ENCODE measurements at places on chromosomes 11 and 22.

DNA sequence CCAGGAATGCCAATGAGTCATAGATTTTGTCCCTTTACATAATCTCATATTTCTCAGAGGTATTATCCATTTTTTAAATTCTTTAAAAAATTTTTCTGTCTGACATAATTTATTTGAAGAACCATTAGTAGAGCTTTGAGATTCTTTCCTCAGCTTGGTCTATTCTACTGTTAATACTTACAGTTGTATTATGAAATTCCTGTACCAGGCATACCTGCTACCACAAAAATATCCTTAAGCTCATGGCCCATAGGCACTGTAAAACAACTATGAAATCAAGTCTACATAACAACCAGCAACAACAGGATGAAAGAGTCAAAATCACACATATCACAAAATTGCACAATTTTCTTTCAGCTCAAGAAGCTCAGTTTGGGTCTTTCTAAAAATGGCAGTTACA lies 541.3 kb downstream of the LUZP2 start:
- DNase-seq = no peak

GRCh38 chr22:39246217-39246616 lies 1.4 kb upstream of the PDGFB start:
- no peak for DNase-seq

DNA sequence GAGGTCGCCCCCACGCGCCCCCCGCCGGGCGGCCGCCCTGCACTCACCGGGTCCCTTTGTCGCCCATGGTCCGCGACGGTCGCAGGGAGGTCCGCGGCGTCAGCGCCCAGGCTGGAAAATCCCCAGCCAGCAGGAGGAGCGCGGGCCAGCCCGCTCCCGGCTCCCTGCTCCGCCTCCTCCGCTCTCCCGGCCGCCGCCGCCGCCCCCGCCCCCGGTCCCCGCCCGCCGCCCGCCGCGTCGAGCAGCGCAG lies at the start of gene ARRB1:
Gene ARRB1 (minus strand): TSS at position 121 of the 250 bp plus-strand sequence. CDS start 54 bp downstream, at position 67.
- no peak for DNase-seq

DNA sequence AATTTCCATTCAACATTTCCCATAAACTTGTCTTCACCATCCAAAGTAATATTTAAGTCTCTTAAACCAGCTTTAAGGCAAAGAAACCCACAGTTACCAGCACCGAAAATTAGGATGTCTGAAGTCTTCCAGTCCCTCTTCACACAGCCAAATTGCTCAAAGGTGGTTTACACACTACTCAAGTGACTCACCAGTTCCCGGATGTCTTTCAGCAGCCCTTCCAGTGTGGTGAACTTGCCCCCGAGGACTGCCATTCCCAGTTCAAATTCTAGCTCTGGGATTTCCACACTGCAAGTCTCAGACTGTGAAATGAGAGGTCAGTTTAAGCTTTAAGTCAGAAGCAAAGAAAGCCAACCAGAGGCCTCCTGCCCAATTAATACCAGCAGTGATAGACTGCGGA lies 5.1 kb downstream of the ZPR1 start:
- no peak for DNase-seq

DNA sequence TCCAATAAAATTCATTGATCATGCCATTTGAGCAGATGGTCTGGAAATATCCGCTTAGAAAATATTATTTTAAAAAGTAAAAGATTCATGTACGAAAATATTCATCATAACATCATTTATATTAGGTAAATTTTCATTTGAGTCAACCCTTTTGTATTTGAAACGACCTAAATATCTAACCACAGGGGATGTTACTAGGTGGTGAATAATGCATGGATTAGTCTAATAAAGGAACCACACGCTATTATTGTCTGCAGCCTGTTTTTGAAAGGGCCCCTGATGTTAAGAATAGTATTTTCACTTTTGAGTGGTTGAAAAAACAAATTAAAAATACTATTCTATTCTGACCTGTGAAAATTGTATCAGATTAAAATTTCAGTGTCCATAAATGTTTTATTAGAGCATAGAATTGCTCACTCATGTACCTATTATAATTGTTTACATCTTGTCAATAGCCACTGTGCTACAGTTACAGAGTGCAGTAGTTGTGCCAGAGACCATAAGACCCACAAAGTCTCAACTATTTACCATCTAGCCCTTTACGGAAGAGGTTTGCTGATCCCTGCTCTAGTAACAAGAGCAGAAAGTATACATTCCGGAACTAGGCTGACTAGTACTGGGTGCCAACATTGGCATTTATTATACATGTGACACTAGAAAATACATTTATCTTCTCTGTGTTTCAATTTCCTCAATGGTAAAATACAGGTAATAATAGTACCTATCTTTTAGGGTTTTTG lies 176.1 kb downstream of the LRRC4C start:
- DNase-seq = no peak

- no peak for DNase-seq
These were observed 23.5 kb downstream of the FZD4 start for GRCh38 chr11:86931548-86932258.

- no peak for DNase-seq
These were observed 216.6 kb downstream of the CEP164 start for GRCh38 chr11:117544130-117544800.

DNA sequence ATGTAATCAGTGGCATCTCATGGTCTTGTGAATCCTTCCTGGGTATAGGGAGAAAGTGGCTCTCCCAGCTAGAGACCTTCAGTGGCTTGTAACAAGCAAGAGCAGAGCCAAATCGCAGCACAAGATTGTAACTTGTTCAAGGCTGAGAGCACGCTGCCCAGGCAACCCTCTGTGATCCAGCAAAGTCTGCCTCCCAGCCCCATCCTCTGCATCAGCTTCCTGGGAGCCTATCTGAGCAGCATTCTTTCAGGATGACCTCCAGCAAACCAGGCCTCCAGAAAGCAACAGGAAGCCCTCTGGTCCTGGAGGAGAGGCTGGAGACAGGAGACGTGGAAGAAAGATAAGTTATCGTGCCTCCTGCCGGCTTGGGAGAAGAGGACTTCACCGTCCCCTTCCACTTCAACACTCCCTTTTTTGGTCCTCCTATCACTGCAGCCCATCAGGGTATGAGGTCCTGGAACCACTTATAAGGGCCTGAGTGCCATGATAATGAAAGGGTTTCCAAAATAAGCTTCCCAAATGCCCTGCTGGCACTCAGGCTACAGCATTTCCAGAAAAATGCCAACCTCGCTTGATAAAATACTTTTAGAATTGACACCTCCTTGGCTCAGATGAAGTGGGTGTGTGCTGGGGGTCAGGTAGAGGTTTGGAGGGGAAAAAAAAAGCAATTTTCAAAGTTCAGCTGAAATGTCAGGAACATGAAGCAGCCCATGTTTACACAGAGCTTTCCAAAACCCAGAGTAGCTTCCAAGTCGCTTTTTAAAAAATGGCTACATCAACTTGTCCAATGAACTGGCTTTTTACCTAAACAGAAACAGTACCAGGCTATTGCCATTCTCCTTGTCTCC lies 80.2 kb downstream of the PLEKHA7 start:
- DNase-seq = no peak

- no peak for DNase-seq
These were observed 104.5 kb downstream of the UVRAG start for GRCh38 chr11:75919525-75919924.

GRCh38 chr11:19419808-19420207 lies 179.1 kb upstream of the E2F8 start:
- DNase-seq = no peak

DNA sequence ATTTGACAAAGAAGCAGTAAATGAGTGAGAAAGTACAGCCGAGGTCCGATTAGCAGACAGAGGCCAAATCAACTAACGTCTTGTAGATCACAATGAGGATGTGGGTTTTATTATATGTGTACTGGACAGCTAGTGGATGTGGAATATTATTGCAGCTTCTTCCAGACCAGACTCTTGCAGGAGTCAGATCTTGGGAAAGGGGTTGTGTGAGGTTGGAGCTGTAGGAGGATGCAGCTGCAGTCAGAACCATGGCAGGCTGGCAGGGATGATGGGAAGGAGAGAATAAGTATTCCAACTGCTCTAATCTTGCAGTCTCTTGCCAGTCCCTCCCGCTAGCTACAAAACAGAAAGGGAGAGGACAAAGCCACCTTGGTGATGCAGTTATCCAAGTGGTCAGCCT lies 46.8 kb upstream of the LDLRAD3 start:
- DNase-seq = no peak

DNA sequence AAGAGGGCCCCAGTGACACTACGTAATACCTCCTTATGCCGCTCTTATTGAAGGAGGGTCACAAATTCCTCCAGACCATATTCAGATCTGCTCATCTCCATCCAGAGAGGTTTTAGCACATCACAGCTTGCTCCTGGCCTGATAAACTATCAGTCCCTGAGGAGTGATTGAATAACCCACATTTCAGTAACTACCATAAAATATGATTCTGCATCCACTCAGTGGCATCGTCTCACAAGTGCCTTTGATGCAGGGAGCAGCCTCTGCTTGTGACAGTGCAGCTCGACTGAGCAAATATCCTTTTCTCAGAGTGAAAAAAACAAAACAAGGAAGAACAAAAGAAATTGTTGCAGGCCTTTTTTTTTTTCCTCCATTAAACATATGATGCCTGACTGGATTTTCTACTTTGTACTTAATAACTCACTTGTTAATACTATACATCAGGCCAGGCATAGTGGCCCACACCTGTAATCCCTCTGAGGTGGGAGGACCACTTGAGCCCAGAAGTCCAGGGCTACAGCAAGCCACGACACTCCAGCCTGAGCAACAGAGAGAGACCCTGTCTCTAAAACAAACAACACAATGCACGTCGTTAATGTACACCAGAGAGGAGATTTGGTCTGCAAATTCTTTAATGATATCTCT lies 64.5 kb downstream of the DDX10 start:
- DNase-seq = no peak

DNA sequence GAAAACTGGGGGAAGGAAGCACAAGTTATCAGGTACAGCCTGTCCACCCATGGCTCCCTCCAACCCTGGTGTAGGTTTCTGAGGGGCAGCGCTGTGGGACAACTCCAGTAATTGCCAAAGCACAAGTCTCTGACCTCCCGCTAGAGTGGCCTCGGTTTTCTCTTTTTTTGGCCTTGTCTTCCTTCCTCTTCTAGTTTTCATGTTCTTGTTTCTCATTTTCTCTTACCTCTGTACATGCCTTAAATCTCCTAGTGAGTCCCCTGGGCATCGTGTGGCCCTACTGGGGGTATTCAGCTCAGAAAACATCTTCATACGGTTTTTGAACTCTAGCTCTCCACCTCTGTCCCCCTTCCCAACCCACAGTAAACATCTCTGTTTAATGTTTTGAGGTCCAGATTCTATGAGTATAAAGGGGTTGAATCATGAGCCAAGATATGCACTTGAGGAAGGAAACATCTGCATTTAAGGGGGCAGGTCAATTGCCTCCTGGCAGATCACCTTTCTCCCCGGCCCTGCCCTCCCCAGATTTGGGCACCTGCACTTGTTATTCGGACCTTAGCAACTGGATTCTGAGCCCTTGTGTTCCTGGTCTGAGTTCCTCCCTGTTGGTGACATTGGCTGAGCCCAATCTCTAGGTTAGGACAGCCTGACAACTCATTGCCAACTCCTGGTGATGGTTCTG lies 8.4 kb upstream of the LMO2 start:
- no peak for DNase-seq

DNA sequence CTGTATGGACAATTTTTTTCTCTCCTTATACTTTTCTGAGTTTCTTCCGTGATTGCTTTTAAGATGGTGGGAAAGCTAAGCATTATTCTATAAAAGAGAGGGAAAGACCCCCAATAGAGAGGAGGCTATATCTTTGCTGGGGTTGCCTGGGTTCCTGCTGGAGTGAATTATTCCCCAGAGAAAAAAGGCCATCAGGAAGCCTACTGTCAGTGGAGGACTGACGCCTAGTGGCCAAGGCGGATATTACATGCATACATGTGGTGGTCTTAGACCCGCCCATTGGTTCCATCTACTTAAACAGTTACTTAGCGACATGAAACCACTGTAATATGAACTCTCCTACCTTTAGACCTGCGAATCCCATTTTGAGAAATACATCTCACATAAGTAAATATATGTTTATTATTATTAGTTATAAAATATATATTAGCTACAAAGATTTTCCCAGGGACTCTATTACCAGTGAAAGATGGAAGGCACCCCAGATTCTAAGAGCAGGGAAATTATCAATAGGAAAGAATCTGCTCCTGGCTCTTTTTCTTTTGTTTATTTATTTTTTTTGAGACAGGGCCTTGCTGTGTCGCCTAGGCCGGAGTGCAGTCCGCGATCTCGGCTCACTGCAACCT lies 15.7 kb upstream of the PGA3 start:
- DNase-seq = peak; percentile 71

GRCh38 chr11:86156397-86156955 lies 87.6 kb upstream of the PICALM start:
- no peak for DNase-seq

DNA sequence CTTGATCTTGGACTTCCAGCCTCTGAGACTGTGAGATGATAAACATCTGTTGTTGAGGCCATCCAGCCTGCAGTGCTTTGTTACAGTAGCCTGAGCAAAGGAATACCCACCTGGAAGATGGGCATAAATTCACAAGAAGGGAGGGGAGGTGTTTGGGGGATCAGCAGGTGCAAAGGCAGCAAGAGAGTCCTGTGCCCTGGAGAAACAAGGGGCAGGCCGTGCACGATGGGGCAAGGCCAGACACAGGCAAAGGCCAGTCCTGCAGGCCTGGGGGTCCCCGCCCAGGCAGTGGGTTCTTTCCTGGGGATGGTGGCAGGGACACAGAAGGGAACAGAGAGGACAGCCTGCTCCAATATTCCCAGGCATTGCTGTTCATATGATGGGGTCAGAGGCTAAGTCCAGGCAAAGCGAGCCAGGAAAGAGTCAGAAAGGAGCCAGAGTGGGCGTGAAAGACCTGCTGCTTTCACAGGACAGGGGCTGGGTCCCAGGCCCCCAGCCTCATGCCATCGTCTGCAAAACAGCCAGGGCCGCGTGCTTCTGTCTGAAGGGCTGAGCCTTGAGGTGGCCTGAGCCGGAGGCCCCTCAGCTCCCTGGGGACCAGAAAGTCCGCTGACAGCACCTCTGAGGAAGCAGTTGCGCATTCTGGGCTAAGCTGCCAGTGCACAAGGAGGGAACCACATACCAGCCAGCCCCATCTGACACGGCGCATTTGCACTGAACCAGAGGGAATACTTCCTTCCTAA lies 48.8 kb downstream of the MYEOV start:
- DNase-seq = no peak

DNA sequence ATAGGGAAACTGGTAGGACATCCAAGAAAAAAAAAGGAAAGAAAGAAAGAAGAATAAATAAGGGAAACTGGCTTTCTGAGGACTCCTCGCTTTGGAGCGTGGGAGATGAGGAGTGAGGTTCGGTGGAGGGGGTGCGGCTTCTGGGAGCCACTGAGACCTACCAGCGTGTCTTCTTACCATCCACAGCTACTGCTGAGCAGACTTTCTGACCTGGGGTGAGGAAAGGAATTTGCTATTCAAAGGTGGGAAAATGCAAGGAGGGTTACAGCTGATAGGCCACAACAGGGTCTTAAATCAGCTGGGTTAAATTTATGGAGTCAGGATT lies 488 bp upstream of the SELENOM start:
- DNase-seq = no peak

DNA sequence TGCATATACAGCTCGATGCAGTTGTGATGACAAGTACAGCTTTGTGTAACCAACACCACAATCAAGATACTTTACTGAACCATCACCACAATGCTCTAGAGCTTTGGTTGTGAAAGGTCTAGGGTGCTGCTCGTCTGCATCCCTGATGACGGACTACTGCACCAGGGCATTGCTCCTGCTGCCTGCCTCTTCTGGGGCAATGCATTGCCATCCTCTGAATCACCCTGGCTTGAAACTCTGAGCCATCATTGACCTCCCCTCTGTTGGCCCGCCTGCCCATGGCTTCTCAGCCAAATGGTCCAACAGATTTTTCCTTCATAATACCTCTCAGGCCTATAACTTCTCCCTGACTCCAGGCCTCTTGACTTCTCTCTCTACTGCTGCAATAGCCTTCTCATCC lies 77.4 kb upstream of the CSNK2A3 start:
- no peak for DNase-seq
